Activated T-helper 1 cell treated with anti-CD3 and anti-CD28 coated beads, Interleukin-12 subunit alpha, Interleukin-12 subunit beta, Interleukin-2, Interleukin-4 antibody, amounts not matched to agents 30 ng/mL and 10 ng/mL and 1 ng/mL, durations not matched to agents 14 hours and 24 hours and 36 hours (primary cell): ENCODE measurements at places on chromosomes 12 and 14. TPM values are rescaled to one million over a fixed set of nuclear protein-coding genes. Genes with fewer than 3 reads are reported as not detected.

Gene LPCAT3
- 27.9 and 30.0 TPM in 2 replicates for total RNA-seq

Gene RNU4-1
- total RNA-seq: 2,369 and 3,474 TPM in 2 replicates

Gene AP4S1
- 7.9 and 8.5 TPM in 2 replicates for total RNA-seq

Gene IL31
- total RNA-seq: 5.5 and 6.6 TPM in 2 replicates

Gene LRRK2
- not detected in 2 replicates for total RNA-seq

Gene FGF23
- total RNA-seq: not detected in 2 replicates

Gene TGFB3
- 2.2 and 3.0 TPM in 2 replicates for total RNA-seq

Gene AKAP5
- total RNA-seq: 1.1 and 1.5 TPM in 2 replicates

Gene CCDC197
- 0.13 TPM in 1 of 2 replicates, not detected in the other for total RNA-seq

Gene KRT6A
- total RNA-seq: not detected in 2 replicates

Gene FOXN3
- total RNA-seq: 86.9 and 97.3 TPM in 2 replicates

Gene P2RX2
- total RNA-seq: not detected in 2 replicates

Gene KRT78
- not detected in 2 replicates for total RNA-seq

Gene KRT72
- not detected in 2 replicates for total RNA-seq

Gene PDZRN4
- total RNA-seq: not detected in 2 replicates

Gene TCL1A
- not detected in 2 replicates for total RNA-seq
